Nephron progenitor cell (in vitro differentiated cells): ENCODE measurements at places on chromosomes 6 and 20.

DNA sequence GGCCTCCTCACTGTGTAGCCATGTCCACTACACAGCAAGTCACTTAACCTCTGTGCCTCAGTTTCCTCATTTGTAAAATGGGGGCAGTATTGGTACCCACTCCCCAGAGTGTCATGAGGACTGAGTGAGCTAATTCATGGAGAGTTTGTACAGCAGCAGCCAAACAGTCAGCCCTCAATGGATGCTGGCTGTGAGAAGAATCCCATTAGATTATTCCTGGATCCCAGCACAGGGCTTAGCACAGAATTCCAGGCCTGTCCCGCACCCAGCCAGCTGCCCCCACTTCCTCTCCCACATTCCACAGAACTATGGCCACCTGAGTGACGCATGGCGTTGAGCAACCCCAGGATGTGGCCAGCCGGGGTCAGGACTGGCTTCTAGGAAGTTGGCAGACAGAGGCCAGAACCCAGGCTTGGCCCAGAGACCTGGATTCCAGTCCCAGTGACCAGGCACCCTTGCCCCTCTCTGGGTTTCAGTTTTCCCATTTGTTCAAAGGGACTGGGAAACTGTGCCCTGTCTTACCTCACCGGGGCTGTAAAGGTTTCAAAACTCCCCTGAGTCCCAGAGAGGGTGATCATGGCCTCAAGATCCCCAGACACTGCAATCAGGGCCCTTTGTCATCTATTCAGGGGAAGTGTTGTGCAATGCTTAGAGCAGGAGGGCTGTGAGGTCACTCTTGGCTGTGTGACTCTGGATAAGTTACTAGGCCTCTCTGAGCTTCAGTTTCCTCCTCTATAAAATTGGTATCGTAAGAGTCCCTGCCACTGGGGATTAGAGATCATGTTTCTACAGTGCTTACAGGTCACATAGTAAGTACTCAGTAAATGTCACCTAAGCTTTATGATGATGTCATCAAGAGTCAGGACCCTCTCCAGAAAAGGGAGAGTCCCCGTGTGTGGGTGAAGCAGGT, 3.0 kb upstream of the TGM2 start:
- H3K27ac ChIP-seq = no peak overlapping the region
- no peaks in the 10 kb centered on the region for H3K36me3 ChIP-seq
- peaks cover 16% of the 10 kb centered on the region for H3K27me3 ChIP-seq
- no peak overlapping the region for H3K4me3 ChIP-seq
- H3K4me1 ChIP-seq = peaks cover 38% of the 10 kb centered on the region
- no peak for DNase-seq

GRCh38 chr6:111220383-111221031, 133.2 kb downstream of the SLC16A10 start:
- H3K4me1 ChIP-seq = peaks cover 6% of the 10 kb centered on the region
- no peak overlapping the region for H3K4me3 ChIP-seq
- no peak for DNase-seq
- peaks cover 4% of the 10 kb centered on the region for H3K27me3 ChIP-seq
- H3K27ac ChIP-seq = no peak overlapping the region

GRCh38 chr20:62289898-62290297, 12.9 kb upstream of the ADRM1 start:
- H3K27me3 ChIP-seq = no peaks in the 10 kb centered on the region
- no peak for DNase-seq
- no peak overlapping the region for H3K27ac ChIP-seq
- H3K36me3 ChIP-seq = peaks cover 38% of the 10 kb centered on the region
- H3K4me1 ChIP-seq = no peaks in the 10 kb centered on the region
- H3K4me3 ChIP-seq = no peak overlapping the region

DNA sequence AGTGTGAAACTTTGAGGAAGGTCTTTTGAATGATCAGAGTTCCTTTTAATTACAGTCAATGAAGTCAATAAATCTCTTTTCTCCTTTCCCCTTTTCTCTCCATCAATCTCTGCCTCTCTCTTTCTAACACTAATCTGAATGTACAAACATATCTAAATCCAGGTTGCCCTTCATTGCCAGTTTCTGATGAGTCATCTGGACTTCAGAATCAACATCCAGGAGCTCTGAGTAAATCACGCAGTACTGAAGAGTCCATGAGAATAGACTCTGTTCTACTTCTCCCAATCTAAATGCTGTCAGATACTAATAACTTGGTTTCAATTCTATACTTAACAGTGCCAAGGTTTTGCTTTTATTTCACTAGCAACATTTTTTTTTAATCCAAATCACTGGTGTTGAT, 238.7 kb upstream of the THEMIS start:
- no peaks in the 10 kb centered on the region for H3K27me3 ChIP-seq
- no peak for DNase-seq
- H3K27ac ChIP-seq = no peak overlapping the region
- no peaks in the 10 kb centered on the region for H3K36me3 ChIP-seq
- no peak overlapping the region for H3K4me3 ChIP-seq

GRCh38 chr6:81735756-81736380, 16.6 kb downstream of the TENT5A start:
- peaks cover 12% of the 10 kb centered on the region for H3K27me3 ChIP-seq
- no peaks in the 10 kb centered on the region for H3K4me1 ChIP-seq
- H3K27ac ChIP-seq = no peak overlapping the region
- H3K36me3 ChIP-seq = no peaks in the 10 kb centered on the region
- no peak for DNase-seq
- H3K4me3 ChIP-seq = no peak overlapping the region

- H3K36me3 ChIP-seq = no peaks in the 10 kb centered on the region
- H3K27me3 ChIP-seq = peaks cover 4% of the 10 kb centered on the region
- peak; percentile 75 for DNase-seq
- H3K4me1 ChIP-seq = peaks cover 37% of the 10 kb centered on the region
- H3K4me3 ChIP-seq = peak overlapping the region; percentile 28
- H3K27ac ChIP-seq = peak overlapping the region; percentile 54
These were observed 50.0 kb downstream of the SRC start for GRCh38 chr20:37395921-37396415.

DNA sequence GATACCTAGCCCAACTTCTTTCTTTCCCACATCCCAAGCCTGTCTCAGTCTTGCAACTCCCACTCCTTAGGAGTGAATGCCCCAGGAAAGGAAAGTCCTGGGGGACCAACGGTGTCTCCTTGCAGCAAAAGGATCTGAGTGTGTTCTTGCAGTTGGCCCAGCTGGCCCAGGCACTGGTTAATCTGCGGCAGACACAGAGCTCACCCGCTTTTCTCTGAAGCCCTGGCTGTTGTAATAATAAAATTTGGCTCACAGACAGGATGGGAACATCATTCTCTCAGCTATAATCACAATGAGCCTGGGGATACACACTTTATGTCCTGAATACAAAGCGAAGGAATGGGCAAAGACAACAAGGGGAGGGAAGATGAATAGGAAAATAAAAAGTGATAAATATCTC, 287.0 kb upstream of the PRND start:
- no peak overlapping the region for H3K27ac ChIP-seq
- H3K4me1 ChIP-seq = peaks cover 14% of the 10 kb centered on the region
- no peak overlapping the region for H3K4me3 ChIP-seq
- no peak for DNase-seq
- H3K36me3 ChIP-seq = no peaks in the 10 kb centered on the region

DNA sequence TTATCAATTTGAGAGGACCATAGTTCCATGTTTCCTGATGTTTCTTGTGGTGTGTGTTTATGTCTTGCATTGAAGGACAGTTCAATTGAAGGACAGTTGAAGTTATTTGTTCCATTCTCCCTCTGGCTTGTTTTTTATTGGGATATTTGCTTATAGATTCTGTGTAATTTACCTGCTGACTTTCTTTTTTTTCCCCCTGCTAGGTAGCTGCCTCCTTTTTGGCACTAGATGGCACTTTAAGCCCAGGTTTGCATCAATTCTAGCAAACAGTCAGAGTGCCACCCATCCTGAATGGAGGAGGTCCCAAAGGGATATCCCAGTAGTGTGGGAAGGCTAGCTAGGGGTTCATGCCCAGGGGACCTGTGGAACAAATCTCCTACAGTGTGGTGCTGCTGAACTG, 78.1 kb downstream of the CFAP61 start:
- H3K4me1 ChIP-seq = no peaks in the 10 kb centered on the region
- no peak for DNase-seq
- no peaks in the 10 kb centered on the region for H3K27me3 ChIP-seq

DNA sequence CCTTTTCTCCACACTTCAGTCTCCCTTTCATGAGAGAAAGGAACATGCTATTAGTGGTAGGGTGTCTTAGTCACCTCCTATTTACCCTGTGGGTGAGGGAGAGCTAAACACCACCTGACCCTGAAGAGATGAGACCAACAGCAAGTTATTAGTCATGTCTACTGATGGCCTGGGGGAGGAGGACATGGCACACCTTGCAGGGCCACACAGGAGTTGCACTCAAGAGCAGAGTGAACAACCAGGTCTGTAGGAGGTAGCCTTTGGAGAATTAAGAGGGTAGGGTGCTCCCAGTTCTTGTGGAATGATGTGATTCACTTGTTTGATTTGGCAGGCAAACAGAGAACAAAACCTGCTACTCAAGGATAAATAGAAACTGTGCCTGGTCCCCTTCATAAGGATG, 82.7 kb upstream of the FABP7 start:
- no peaks in the 10 kb centered on the region for H3K36me3 ChIP-seq
- no peak overlapping the region for H3K27ac ChIP-seq
- peaks cover 5% of the 10 kb centered on the region for H3K4me1 ChIP-seq
- no peak overlapping the region for H3K4me3 ChIP-seq

- H3K4me3 ChIP-seq = no peak overlapping the region
- peaks cover 4% of the 10 kb centered on the region for H3K27me3 ChIP-seq
- H3K27ac ChIP-seq = no peak overlapping the region
- no peak for DNase-seq
- H3K4me1 ChIP-seq = no peaks in the 10 kb centered on the region
These were observed 196.8 kb upstream of the HSF2 start for GRCh38 chr6:122202576-122203137.

DNA sequence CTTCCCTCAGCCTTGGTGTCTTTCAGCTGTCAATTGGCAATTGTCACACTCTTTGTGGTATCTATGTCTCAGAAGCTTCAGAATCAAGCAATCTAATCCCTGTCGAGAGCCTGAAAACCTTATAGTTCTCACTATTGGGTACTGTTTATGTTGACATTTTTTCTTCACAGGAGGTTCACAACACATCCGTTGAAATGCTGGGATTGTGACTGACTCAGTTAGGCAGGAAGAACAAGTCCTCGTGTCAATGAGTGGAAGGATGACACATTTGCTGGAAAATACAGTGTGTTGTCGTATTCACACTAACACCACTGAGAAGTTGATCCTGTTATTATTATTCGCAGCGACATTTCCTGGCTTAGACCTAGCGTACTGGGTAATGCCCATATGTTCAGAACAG, 163.9 kb upstream of the CITED2 start:
- H3K27me3 ChIP-seq = peaks cover 4% of the 10 kb centered on the region
- H3K27ac ChIP-seq = no peak overlapping the region
- H3K4me1 ChIP-seq = peaks cover 53% of the 10 kb centered on the region
- DNase-seq = no peak

DNA sequence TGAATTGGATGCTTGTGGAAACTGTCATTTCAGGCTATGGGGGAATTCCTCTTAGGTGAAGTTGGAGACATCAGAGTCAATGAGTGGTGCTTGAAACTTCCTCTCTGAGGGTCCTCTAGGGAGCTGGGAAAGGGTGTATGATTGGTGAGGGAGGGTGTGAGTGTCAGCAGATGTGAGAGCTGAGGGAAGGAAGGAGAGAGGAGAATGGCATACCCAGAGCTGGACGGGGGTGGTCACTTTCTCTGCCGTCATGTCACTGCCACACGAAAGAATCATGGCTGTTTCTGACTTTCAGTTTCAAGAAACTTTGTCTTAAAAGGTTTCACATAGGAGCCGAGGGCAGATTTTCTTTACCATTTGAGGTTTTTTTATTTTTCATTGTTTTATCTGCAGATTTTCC, 50.3 kb downstream of the DEK start:
- H3K27ac ChIP-seq = peak overlapping the region; percentile 74
- H3K36me3 ChIP-seq = peaks cover 56% of the 10 kb centered on the region
- DNase-seq = no peak

GRCh38 chr20:19626896-19627295, 131.2 kb upstream of the RIN2 start:
- H3K4me1 ChIP-seq = no peaks in the 10 kb centered on the region
- DNase-seq = no peak
- no peak overlapping the region for H3K4me3 ChIP-seq
- peaks cover 3% of the 10 kb centered on the region for H3K27me3 ChIP-seq

DNA sequence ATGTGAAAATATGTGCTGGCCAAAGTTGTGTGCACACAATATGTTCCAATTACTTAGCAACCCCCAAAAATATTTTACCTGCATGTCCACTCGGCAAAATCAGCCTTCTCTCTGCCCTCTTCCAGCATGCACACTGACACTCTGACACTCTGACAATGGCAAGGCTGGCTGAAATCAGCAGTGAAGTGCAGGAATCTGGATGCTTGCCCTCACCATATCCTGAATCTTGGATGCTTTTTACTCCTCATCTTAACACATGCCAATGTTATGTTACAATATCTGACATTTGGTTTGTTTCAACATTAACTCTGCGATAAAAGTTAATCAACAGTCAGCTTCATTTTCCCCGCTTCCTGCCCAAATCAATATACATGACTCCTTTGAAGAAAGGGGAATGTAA, 203.2 kb downstream of the COL9A1 start:
- no peaks in the 10 kb centered on the region for H3K27me3 ChIP-seq
- no peak for DNase-seq
- no peaks in the 10 kb centered on the region for H3K4me1 ChIP-seq

- peaks cover 24% of the 10 kb centered on the region for H3K4me1 ChIP-seq
- peak overlapping the region; percentile 91 for H3K4me3 ChIP-seq
- H3K27ac ChIP-seq = no peak overlapping the region
These were observed 1.8 kb downstream of the CTSA start for GRCh38 chr20:45892828-45893500.

DNA sequence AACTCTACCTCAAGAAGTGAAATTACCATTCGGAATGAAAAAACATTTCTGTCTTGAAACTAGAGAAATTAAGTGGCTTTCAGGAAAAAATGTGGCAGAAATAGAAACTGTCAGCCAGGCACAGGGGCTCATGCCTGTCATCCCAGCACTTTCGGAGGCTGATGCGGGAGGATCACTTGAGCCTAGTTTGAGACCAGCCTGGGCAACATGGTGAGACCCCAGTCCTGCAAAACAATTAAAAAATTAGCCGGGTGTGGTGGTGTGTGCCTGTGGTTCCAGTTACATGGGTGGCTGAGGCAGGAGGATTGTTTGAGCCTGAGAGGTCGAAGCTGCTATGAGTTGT, 7.1 kb upstream of the TMEM181 start:
- H3K27me3 ChIP-seq = peaks cover 3% of the 10 kb centered on the region
- H3K4me3 ChIP-seq = no peak overlapping the region
- no peaks in the 10 kb centered on the region for H3K36me3 ChIP-seq

- H3K27me3 ChIP-seq = peaks cover 7% of the 10 kb centered on the region
- DNase-seq = no peak
- no peaks in the 10 kb centered on the region for H3K36me3 ChIP-seq
- H3K4me3 ChIP-seq = no peak overlapping the region
- no peaks in the 10 kb centered on the region for H3K4me1 ChIP-seq
These were observed 35.8 kb downstream of the MEP1A start for GRCh38 chr6:46828939-46829338.

- no peak for DNase-seq
- no peaks in the 10 kb centered on the region for H3K4me1 ChIP-seq
- no peaks in the 10 kb centered on the region for H3K27me3 ChIP-seq
- H3K4me3 ChIP-seq = no peak overlapping the region
These were observed 84.9 kb upstream of the ASF1A start for GRCh38 chr6:118808793-118809638.

- H3K4me3 ChIP-seq = no peak overlapping the region
- DNase-seq = no peak
- no peaks in the 10 kb centered on the region for H3K36me3 ChIP-seq
- peaks cover 6% of the 10 kb centered on the region for H3K27me3 ChIP-seq
- no peak overlapping the region for H3K27ac ChIP-seq
These were observed 192.5 kb downstream of the EDN1 start for GRCh38 chr6:12482386-12483375.
